ENCODE measurements at places on chromosomes 12 and 14. TPM values are rescaled to one million over a fixed set of nuclear protein-coding genes. Genes with fewer than 3 reads are reported as not detected.

DNA sequence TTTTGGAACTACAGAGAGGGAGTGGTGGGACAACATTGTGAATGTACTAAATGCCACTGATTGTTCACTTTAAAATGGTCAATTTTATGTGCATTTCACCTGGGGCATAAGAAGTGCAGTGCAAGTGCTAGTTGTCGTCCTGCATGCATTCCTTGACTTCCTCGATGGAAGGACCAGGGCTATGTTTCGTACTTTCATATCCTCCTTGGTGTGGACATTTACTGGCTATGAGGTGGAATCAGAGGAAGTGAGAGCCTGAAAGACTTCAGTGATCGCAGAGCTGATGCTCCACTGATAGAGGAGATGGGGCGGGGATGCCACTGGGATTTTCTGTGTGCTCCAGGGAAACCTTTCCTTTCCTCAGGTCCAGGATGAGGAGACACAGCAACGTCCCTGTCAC is 54.1 kb upstream of the DDX11 start:
- DNase-seq, result no peak

DNA sequence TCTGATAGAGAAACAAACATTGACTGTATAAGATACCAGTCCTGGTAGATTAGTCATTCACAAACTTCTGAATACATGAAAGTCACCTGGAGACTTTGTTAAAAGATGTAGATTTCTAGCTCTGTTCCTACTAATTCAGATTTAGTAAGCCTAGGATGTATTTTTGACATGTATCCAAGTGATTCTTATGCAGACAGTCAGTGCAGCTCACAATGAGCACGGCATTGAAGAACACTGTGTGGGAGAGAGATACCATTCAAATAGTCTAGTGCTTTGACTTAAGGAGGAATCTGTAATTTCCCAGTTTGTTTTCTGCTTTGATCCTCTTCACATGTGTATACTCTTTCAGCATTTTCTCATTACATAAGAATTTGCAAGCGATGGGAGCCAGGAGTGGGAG is 68.7 kb upstream of the STXBP6 start:
- DNase-seq, result no peak

KRT83 gene
- total RNA-seq, result not detected

CPSF6 gene
- total RNA-seq, result 19.7 TPM
